ENCODE measurements at places on chromosomes 4 and X.
A peak's percentile ranks its signal among the peaks of the same experiment; 100 is the strongest.

DNA sequence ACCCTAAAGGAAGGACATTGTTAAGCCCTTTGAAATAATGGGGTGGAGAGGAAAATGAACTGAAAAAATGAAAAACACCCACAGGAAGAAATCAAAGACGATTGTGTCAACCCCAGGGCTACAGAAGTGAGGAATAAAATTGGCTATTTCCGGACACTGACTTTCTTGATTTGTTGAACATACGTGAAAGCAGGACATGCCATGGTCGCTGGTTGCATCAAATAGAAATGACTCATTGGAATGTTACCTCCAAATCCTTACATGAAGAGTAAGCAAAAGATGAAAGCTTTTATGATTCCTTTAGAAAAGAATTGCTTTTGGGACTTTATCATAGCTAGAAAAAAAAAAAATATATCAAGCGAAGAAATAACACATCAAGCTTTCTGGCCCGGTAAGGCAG, 75.3 kb downstream of the DCUN1D4 start:
- DNase-seq = no peak

- DNase-seq = no peak
Observed at GRCh38 chr4:80568891-80569290, 233.4 kb downstream of the CFAP299 start.

DNA sequence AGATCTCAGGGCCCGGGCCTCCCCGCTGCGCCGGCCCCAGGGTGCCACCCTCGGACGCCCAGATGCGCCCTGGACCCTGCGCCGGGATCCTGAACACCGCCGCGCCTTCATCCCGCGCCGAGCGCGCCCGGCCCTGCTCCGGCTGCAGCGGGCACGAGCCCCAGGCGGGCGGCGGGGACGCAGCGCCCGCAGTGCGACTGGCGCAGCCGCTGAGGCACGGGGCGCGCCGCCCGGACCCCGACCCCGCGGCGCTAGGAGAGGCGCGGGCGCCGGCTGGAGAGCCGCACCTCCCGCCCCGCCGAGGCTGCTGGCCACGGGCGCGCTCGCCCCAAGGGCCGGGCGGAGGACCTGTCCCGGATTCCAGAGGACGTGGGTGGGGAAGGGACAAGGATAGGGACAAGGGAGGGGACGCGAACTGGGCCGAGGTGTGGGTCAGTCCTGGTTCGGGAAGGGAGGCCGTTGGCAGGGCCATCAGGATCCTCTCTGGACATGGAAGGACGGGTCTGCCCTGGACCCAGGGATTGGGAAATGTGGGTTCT, 1.1 kb downstream of the ZFYVE28 start:
- no peak for DNase-seq

DNA sequence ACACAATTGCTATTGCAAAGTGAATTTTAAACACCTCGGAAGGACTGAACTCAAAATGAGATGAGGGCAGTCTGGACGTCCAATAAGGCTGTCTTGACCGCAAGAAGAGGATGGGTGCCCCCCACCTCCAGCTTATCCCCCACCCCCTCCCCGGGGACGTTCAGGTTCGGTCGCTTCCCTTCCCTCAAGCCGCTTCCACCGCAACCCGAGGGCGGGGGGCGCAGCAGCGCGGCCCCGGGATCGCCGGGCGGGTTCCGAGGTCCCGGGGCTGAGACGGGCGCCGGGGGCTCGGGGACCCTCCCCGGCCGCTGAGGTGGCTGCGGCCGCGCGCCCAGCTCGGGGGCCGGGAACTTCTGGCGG, 480 bp downstream of the USP46 start:
- DNase-seq = peak; percentile 9

GRCh38 chr4:75939890-75940691, 722 bp downstream of the NAAA start:
- DNase-seq = peak; percentile 91

DNA sequence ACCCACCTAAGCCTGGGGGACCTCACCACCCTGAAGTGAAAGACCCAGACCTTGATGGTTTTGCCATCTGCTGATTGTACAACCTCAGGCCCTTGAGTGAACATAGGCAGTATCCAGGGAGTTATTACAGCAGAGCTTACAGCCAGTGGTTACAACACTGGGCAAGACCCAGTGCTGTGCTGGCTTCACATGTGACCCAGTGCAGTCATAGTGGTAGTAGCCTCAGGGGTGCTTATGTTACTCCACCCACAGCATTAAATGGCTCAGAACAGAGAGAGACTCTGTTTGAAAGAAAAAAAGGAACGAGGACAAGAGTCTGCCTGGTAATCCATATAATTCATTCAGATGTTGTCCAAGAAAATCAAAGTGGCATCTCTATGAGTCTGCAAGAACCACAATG, 45.2 kb upstream of the DACH2 start:
- no peak for DNase-seq

- DNase-seq = no peak
Observed at GRCh38 chr4:8398347-8398746, 42.2 kb downstream of the ACOX3 start.

GRCh38 chr4:180041576-180041975, 2201.6 kb upstream of the TENM3 start:
- DNase-seq = no peak

- DNase-seq = no peak
Observed at GRCh38 chr4:26936284-26937065, 75.8 kb downstream of the STIM2 start.

- DNase-seq = no peak
Observed at GRCh38 chr4:136097676-136098075, 1434.6 kb downstream of the PCDH18 start.

DNA sequence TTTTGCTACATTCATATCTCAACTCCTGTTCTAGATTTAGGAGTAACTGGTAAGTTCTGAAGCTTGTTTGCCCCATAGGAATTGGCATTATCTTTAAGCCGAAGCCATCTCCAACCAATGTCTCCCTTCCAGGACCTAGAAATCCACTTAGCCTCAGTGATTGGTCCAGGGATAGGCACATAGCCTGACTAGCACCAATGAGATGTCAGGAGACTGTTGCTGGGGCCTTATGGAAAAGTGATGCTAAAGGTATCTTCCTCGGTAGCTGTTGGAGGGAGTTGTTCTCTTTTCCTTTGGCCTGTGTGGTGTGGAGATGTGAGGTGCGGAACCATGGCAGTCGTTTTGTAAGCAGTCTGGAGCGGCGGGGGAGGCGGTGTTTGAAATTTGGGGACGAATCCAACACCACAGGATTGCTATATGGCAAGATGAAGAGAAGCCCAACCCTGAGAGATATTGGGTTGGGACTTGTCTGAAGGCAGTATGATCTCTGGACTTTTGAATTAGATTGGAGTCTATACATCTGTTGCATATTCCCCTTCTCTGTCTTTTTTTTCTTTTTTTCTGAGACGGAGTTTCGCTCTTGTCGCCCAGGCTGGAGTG, 109.8 kb upstream of the ATP6AP2 start:
- DNase-seq = no peak

- DNase-seq = peak; percentile 90
Observed at GRCh38 chr4:794900-795725, 30.8 kb downstream of the CPLX1 start.

GRCh38 chr4:19700992-19701391, 550.7 kb upstream of the SLIT2 start:
- DNase-seq = no peak

DNA sequence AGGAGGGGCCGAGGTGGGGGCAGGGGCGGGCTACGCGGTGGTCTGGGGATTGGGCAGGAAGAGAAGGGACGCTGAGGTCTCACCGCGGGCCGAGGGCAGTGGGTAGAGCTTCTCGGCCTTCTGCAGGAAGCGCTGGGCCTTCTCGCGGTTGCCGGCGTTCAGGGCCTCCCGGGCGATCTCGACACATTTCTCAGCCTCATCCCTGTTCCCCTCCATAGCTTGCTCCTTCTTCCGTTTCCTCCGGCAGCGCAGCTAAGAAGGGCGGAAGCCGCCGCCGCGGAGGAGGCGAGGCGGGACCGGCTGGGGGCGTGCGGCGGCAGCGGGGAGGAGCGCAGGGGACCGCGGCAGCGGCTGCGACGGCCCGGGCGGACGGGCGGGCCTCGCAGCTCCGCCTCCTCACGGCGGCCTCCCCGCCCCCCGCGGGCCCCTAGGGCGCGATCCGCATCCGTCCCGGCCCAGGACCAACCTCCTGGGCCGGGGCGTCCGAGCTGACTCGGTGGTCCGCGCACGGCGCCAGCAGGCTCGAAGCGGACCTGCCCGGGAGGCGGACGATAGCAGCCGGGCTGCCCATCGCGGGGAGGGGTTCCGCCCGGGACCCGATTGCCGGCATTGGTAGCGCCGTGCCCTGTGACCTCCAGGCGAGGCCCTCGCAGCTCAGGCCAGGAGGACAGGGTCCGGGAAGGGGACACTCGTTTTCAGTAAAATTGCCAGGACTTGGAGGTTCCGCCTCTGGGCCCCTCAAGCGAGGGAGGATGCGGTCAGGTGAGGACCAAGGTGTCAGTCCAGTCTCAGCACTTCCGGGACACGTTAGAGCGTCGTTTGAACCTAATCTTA, at the start of gene DNAJB14:
Gene DNAJB14 (minus strand): TSS at position 263 of the 834 bp plus-strand sequence. CDS start 47 bp downstream, at position 216.
- DNase-seq = peak; percentile 54

DNA sequence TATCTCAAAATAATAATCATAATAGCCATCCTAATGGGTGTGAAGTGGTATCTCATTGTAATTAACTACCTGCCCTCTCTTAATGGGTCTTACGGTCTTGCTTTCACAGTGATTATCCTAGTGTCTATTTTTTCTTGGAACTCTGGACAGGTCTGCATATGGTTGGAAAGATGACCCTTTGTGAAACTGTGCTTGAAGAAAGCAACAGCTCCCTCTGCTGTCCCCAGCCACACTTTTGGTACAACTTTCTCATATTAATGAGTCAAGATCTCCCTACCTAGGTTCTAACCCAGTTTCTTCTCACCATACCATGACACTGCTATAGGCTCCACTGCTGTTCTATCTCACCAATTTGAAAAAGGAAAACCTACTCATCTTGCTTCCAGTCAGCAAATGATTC, 2.4 kb downstream of the TFDP3 start:
- DNase-seq = no peak

- no peak for DNase-seq
Observed at GRCh38 chrX:123455693-123456092, 271.6 kb downstream of the GRIA3 start.

- peak; percentile 79 for DNase-seq
Observed at GRCh38 chr4:95549246-95550114, 707 bp upstream of the UNC5C start.

- peak; percentile 1 for DNase-seq
Observed at GRCh38 chr4:8914461-8915171, 43.0 kb upstream of the HMX1 start.

DNA sequence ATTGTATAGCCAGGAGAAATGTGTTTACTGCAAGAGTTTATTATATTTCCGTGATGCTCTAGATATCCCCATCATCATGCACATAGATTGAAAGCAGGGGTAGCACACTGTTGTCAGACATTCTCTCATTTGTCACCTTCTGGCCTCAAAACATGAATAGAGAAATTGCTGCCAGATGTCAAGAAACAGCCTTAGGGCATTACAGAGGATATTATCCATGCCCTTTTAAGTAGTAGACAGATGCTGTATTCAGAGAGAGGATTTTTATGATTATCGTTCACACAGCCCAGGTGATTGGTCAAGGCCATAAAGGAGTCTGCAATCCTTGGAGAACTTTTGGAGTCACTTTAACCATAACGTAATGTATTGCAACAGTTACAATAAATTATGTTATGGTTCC, 1961.5 kb upstream of the TENM3 start:
- DNase-seq = no peak

- DNase-seq = no peak
Observed at GRCh38 chr4:99711657-99712056, 54.0 kb upstream of the C4orf54 start.

DNA sequence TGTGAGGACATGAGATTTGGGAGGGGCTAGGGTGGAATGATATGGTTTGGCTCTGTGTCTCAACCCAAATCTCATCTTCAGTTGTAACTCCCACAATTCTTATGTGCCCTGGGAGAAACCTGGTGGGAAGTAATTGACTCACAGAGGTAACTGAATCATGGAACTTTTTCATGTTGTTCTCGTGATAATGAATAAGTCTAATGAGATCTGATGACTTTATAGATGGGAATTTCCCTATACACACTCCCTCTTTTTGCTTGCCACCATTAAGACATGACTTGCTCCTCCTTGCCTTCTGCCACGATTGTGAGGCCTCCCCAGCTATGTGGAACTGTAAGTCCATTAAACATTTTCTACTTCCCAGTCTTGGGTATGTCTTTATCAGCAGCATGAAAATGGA, 253.2 kb upstream of the GK2 start:
- DNase-seq = no peak

- peak; percentile 25 for DNase-seq
Observed at GRCh38 chr4:30720661-30721184, 554 bp downstream of the PCDH7 start.

GRCh38 chr4:69092980-69093568, 3.2 kb upstream of the UGT2B7 start:
- no peak for DNase-seq

- no peak for DNase-seq
Observed at GRCh38 chr4:11074581-11075241, 354.0 kb downstream of the HS3ST1 start.

GRCh38 chr4:186013419-186014186, 55.4 kb upstream of the TLR3 start:
- DNase-seq = no peak

GRCh38 chr4:1938027-1938426, 66.8 kb downstream of the NSD2 start:
- DNase-seq = no peak

- no peak for DNase-seq
Observed at GRCh38 chr4:1991087-1991486, 17.7 kb downstream of the NELFA start.

DNA sequence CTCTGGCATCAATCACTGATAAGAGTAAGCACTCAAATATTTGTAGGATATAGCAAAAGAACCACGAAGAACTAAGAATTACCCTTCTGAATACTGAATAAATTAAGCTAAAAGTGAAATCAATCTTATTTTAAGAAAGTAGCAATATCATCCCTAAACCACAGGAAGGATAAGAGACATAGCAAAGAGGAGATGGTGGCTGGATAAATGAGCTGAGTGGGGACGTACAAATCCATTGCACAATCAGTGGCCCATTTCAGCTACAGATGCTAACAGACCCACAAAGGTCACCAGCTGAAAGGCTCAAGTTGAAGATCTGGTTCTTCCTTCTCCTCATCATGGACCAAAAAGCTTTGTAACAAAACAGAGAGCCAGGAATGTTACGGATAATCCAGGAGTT, 77.1 kb downstream of the SLC9A7 start:
- DNase-seq = no peak

DNA sequence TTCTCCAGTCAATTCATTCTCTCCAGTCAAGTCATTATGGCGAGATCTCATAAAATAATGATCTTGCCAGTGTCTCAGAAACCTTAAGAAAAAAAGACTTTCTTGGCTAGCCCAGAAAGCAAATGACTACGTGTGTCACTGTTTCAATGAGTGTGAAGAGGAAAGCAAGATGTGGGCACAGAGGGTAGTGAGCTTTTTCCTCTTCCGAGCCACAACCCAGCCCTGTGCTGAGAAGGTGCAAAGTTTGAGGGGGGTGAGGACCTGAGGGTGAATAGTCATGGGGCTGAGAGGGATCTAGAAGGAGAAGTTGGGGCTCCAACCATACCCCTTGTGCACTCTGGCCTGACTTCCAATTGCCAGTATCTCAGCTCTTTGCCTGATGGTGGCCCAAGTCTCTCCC, 85.6 kb upstream of the EGFL6 start:
- no peak for DNase-seq

All from posterior cingulate gyrus (tissue), 11 donors.